ENCODE measurements at places on chromosomes 1 and 21.
A peak's percentile ranks its signal among the peaks of the same experiment; 100 is the strongest.

- no peak for DNase-seq
Measured at GRCh38 chr1:49597436-49597835, 426.3 kb downstream of the AGBL4 start.

DNA sequence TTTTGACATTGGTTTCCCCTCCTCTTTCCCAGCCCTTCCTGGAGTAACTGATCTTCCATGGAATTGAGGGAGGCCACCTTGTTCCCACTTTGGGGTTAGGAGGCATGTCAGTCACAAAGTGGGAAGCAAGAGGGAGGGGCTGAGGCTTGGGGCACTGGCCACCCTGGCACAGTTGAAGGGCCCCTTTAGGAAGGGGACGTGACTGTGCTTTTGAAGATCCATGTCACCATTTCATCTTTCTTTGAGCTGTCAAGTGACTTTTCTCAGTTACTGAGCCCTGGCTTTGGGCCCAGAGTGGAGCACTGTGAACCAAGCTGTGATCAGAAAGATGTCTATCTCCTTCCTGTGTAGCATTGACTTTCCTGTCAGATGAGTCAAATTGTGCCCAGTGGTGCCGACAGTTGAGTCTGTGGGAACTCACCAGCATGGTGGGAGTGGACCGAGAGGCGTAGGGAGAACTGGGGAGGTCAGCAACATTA is 38.5 kb upstream of the TDRD10 start:
- DNase-seq = no peak

GRCh38 chr1:9590201-9590600 is 1.5 kb downstream of the TMEM201 start:
- DNase-seq = peak; percentile 54

DNA sequence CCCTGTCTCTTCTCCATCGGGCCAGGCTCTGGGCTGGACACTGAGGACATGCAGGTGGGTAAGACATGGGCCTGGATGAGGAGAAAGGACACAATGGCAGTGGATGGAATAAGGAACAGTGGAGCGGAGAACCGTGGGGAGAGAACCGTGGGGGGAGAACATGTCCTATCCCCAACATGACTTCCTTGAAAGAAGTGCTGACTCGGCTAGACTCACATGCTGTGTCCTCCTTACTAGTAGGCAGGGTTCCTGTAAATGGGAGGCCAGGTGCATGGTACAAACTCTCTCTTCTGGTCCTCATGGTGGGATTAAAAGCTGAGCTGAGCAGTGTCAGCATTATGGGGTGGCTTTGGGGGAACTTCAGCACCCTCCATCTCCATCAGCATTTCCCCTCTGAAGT is 137.4 kb upstream of the CSF3R start:
- no peak for DNase-seq

DNA sequence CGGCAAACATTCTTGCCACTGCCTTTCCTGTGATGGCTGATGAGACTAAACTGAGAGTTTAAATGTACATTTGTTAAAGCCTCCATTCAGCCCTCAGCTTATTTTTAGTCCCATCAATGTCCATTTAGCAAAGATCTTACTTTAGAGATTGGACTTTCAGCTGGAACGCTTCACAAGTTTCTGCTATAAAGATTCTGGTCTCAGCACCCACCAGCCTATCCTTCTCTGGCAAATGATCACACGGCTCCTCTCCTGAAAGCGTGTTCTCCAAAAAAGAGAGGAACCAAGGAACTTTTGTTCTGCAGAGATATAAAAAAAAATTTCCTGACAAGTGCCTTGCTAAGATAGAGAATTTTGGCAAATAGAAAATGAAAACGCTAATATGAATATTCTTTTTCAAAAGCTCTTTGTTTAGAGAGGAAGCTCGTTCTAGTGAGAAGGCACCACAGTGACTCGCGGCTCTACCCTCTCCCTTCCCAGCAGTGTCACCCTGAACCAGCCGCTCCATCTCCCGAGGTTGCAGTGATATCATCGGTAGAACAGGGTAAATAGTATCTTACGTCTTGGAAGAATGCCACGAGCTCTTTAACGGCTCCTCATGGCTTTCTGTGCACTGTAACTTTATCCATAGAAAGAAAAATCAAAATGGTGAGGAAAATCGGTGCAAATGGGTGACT is 200.2 kb downstream of the APP start:
- no peak for DNase-seq
